ENCODE measurements at places on chromosomes 2 and 18.

- no peak for DNase-seq
Observed at GRCh38 chr2:219433666-219434467, 776 bp upstream of the SPEG start.

DNA sequence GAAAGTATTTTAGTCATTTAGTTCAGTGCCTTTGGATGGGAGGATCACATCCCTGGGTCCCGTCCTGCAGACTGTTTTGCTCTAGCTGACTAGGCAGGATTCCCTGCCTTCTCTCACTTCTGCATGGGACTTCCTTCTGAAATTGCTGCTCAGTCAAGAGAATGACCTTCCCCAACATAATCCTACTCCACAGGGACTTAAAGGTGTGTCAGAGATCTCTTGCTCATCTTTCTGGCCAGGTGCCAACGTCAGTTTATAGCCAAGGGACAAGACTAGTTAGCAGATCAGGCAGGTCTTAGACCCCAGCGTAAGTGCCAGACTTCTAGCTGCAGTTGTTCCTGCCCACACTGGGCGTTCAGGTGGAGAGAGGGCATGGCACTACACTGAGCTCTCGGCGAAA, 9.5 kb upstream of the IL1B start:
- DNase-seq, result no peak

DNA sequence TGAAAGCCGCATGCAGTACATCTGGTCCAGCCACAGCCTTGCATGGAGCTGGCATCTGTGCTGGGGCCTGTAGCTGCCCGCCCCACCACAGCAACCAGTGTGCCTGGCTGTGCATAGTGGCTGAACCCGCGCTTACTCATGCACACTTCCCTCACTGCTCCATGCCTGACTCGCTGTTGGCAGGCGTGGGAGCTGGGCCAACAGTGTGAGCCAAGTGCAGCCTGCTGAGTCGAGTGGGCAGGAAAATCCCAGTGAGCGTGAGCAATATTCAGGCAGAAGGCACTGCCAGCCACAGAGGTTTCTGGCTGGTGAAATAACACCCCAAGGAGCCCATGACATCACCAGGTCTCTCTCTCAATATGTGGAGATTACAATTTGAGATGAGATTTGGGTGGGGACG, 1674.1 kb upstream of the TMEFF2 start:
- no peak for DNase-seq

GRCh38 chr2:184769686-184770085, 171.4 kb downstream of the ZNF804A start:
- DNase-seq, result no peak

DNA sequence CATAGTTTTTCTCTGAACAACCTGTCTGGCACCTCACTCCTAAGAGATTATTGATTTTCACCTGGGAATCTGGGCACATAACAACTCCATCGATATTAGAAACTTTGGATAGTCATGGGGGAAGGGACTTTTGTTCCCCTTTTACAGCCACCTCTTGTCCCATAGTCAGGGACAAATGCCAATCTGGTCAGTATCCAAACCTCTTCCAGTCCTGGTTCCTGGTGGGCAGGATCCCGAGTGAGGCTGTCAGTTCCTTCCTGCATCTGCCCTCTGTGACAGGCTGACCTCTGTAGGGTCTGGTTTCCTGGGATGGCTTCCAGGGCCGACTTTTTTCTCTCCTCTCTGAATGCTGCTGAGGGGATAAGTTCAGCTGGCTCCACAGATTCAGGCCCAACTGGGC, 11.0 kb downstream of the KIF5C start:
- no peak for DNase-seq

DNA sequence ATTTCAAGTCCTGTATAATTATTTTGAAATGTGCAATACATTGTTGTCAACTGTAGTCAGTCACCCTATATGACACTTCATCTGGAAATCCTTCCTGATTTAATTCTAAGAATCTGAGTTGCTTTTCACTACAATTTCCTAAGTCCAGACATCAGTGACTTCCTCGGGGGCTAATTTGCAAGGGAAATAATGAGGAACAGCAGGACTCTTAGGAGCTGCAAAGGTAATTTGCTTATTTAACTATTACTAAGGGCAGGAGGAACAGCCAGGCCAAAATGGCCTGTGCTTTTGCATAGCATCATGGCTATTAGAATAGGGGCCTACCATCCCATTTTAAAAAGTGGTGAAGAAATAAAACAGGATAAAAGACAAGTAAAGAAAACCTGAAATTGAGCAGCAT, 178.8 kb downstream of the MC4R start:
- no peak for DNase-seq

GRCh38 chr2:101328474-101329007, 20.0 kb upstream of the RNF149 start:
- DNase-seq, result no peak

DNA sequence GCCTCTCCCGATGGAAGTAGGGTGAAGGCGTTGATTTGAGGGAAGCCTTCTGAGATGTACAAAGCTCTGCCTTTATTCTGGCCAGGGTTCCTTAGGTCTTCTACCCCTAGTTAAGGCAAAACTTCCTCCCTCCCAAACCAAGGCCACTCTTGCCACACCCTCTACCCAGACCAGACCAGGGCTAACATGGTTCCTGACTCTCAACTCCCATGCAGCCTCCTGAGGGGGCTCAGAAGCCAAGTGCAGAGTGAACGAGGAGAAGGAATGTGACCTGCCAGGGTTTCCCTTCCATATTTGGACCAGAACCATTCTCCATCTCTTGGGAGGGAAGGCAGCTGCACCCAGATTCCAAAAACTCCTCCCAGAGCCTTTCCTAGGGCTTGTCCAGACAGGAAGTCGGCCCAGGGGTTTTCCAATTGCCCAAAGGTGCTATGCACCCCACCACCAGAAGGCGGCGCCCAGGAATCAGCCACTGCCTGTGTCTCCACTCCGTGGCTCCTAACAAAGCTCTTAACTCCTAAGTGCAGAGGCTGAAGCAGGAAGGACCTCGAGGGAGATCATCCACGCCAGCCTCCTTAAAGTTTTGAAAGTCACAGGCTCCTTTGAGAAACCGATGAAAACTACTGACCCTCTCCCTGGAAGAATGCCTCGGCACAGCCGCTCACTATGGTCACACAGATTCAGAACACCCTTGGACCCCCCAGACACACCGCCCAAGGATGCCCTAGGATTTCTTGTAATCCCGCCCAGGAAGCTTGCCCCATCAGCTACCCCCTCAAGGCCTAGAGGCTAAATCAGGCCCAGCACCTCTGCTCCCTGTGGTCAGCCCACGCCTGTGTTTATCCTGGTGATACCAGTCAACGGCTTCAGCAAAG, 157.8 kb downstream of the SMAD2 start:
- DNase-seq, result peak; percentile 8

DNA sequence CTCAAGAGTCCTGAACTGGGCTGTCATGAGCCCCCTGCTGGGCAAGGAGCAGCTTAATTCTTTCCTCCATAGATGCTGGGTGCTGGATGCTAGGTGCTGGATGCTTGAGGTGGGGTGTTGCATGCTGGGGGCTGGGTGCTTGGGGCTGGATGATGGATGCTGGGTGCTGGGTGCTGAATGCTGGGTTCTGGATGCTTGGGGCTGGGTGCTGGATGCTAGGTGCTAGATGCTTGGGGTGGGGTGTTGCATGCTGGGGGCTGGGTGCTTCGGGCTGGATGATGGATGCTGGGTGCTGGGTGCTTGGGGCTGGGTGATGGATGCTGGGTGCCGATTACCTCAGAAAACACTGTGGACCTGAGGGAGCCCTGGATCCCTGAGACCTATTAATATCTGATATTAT, 837.7 kb downstream of the GALR1 start:
- DNase-seq, result no peak

GRCh38 chr2:209614690-209615369, 156.8 kb upstream of the UNC80 start:
- DNase-seq, result no peak

GRCh38 chr2:197170208-197170607, 140.4 kb downstream of the ANKRD44 start:
- no peak for DNase-seq

DNA sequence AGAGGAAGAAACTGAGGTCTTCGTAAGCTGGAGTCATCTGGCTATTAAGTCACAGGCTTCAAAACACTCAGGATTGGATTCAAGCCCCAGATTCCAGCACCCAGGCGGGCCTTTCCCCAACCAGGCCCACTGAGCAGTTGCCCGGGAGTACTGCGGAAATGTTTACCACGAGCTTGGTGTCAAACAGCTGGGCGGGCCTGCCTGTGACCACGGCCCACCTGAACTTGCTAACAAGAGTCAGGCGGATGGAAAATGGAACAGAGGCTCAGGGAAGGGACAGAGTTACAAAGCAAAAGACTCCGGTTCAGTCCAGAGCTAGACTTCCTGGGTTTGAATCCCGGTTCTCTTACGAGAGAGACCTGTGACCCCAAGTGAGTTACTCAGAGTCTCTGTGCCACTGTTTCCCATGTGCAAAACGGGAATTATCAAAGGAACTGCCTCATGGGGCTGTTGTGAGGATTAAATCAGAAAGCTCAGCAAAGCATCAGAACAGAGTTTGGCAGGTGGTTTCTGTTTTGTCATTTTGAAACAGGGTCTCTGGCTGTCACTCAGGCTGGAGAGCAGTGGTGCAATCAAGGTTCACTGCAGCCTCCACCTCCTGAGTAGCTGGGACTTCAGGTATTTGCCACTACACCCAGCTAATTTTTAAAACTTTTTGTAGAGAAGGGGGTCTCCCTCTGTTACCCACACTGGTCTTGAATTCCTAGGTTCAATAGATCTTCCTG, 49.0 kb upstream of the TFCP2L1 start:
- no peak for DNase-seq

DNA sequence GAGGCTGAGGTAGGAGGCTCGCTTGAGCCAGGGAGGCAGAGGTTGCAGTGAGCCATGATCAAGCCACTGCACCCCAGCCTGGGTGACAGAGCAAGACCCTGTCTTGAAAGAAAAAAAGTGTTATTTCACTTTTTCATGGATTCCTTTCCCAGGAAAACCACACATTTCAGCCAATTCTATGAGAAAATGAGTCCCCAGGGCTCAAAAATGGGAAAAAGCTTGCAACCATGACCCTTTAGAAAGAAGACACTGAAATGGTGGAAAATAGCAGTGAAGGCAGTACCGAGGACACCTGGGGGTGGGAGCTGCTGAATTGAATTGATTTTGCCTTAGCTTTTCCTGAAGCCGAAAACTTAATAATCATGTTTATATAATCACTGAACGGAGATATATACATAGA, 284.2 kb upstream of the HDAC4 start:
- no peak for DNase-seq

- DNase-seq, result peak; percentile 96
Observed at GRCh38 chr2:203782262-203782976, 76.0 kb downstream of the CD28 start.

GRCh38 chr2:220198896-220199295, 571.5 kb downstream of the SLC4A3 start:
- peak; percentile 78 for DNase-seq

DNA sequence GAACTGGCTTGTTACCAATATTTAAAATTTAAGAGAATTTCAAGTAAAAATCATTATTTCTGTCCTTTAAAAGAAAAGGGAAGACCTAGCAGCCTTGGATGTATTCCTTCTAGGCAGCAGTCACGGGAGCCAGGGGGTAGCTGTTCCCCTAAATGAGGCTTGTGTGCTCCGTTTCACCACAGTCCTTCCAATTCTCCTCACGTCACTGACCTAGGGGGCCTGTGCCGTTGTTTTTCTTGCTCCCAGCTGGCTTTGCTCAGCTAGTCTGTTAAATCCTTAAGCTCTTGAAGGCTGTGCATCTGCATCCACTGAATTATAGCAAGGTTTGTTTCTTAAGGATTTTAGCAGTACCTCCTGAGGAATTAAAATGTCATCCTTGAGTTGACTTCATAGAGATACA, 9.9 kb downstream of the KLHL23 start:
- DNase-seq, result no peak

GRCh38 chr2:45681675-45682074, 30.2 kb downstream of the PRKCE start:
- DNase-seq, result peak; percentile 62

DNA sequence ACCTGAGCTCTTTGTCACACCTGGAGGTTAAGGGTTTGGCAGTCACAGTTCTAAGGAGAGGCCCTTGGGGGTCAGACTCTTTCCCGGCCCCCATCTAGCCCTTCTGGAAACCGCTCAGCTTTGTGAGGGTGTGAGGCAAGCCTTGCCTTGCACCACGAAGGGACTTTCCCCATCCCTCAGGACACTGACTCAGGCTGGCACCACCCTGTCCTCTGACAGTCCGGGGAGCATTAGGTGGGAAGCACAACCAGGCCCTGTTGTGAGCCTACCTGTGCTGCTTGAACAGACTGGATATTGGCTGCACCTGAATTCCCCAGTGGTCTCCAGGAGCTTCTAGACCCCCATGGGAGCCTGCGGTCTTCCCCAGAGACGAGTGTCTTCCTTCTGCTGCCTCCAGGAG, 47.0 kb upstream of the GBX2 start:
- no peak for DNase-seq

- no peak for DNase-seq
Observed at GRCh38 chr2:152622219-152622618, 95.0 kb downstream of the PRPF40A start.

GRCh38 chr18:45889419-45890064, 64.1 kb downstream of the SIGLEC15 start:
- DNase-seq, result no peak

DNA sequence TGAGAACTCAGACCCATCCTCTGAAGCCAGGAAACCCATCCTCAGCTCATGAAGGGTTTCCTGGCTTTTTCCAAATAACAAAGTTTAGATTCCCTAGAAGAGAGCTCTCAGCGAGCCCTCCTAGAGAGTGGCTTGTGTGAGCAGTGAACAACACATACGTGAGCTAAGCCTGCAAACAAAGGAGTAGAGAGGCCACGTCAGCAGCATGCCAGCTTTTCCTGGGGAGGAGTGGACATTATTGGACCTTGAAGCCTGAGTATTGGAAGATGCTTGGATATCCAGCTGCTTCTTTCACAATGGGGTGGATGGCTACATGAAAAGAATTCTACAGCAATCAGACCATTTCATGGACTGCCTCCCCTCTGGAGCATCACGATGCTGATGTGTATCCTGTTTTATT, 21.1 kb downstream of the KIF5C start:
- no peak for DNase-seq

DNA sequence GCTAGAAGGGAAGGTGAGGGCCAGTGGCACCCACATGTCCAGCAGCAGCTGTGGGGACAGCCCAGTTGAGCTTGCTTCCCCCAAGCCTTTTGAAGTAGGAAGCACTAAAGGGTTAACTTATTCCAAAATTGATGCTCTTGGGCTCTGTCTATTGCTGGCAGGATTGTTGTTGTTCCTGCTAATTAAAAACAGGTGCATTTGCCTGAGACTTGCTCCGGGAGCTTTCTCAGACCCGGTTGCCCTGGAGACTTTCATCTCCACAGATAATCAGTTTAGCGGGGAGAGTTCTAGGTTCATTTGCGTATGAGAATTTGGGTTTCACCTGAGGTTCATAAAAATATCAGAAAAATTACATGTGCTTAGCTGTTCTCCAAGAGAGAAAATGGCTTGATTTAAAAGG, 277.3 kb downstream of the LRATD1 start:
- DNase-seq, result no peak

DNA sequence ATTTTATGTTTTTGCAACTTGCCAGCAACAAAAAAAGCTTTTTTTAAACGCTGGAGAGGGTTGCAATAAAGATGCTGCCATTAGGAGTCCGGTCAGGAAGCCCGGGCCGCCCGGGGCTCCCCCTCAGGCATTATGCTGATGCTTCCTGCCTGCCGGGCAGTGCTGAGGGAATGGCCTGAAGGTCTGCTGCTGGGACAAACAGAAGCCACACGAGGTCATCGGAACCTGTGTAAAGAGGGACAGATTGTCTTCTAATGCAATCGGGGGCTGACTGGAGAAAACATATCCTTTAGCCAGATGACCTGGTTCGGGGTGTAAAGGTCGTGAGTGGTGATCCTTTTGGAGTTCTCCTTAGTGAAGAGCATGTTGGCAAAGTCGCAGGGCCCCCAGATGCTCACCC, 2.3 kb downstream of the IMPA2 start:
- DNase-seq, result no peak

Measured in non-pigmented ciliary epithelial cell (primary cell).